ENCODE measurements at places on chromosomes 7 and 10.
A peak's percentile ranks its signal among the peaks of the same experiment; 100 is the strongest.

DNA sequence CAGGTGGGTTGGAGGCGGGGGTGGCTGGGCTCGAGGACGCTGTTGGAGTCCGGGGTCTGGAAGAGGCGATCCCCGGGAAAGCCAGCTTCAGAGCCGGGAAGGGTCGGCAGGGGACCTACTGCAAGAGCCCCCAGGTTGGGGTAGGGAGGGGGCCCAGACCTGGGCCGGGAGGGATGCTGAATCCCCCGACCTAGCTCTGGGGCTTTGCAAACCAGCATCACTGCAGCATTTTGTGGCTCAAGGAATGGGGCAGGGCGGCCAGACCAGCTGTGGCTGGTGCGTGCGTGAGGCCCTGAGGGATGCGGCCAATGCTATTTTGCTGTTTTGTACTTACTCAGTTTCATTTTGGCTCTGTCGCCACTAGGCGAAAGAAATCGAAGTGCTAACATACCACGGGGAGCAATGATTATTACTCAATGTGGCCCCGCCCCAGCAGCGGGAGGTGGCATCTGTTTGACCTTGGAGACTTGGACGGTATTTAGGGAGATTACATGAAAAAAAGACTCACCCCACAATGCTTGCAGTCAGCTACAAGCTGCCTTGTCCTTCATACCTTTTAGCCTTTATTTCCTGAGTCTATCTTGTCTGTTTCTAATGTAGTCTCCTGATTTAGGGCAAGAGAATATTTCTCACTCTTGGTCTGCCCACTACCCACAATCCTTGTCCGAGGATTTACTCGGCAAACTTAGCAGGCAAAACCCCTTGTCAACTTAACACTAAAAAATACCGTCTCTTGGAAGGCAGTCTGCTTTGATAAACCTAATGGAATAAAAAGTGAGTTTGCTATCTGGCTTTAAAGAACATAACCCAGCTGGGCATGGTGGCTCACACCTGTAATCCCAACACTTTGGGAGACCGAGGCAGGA lies 16.2 kb downstream of the HSPB1 start:
- DNase-seq = peak; percentile 66

DNA sequence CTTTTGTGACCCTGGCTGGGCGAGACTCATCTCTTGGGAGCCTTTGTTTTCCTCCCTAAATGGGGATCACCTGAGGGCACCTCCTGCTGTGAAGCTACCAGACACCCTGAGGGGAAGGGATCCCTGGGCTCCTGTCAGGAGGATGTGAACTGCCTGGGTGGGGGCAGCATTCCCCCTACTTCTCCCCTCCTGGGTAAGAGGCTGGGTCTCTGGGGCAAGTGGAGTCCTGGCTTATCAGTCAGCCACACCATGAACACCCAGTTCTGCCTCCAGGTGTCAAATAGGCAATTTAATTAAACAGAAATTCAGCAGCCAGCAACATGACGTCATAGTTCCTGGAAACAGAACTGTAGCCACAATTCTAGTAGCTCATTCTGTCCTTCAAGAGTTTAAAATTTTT lies 97.7 kb upstream of the RET start:
- no peak for DNase-seq

DNA sequence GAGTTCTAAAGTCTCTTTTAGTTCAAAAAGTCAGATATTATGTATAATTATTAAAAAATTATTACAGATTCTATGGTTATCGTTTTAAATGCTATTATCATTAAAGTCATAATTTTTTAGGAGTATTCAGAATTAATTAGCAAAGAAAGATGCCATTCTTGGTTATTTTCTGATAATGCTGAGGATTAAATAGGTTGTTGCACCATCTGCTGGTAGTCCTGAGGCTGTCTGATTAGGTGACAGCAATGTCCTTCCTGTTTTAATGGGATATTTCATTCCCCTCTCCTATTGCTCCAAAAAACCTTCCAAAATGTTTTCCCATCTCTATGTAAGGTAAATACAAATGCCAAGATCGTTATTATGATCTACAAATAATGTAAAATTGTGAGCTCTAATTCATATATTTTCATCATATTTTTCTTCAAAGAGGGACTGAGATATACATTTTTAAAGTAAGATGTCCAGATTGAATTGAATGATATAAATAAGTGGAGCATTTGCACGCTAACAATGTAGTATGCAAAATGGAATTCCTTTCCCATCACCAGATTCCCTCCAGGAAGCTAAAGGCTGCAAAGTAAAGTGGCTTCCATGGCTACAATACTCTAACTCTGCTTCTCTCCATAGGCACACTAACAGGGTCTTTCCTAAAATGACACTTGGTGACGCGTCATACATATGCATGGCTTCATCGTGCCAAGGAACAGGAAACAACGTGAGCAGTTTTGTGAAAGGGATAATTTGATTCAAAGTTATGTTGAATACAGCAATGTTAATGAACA lies 58.8 kb upstream of the AKR1E2 start:
- peak; percentile 45 for DNase-seq

- no peak for DNase-seq
Measured at GRCh38 chr10:94983555-94983954, 45.1 kb downstream of the CYP2C9 start.

GRCh38 chr7:106125417-106125816 lies 13.3 kb upstream of the SYPL1 start:
- DNase-seq = no peak

DNA sequence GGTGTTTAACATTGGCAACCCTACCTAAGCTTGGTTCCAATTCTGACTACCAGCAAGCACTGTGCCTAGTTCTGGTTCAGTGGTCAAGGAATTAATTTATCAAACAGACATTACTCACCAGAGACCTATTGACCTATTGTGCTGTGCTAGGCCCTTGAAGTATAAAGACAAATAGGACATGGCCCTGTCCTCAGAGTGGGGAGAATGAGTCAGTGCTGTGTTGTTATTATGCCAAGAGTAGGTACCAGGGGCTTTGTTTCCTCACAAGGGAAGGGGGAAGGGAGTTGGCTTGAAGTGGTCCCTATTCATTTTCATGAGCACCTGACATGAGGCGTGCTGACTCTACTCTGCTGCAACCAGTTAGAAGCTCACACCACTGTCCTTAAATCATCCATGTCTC lies 62.6 kb upstream of the PLPP4 start:
- no peak for DNase-seq

- peak; percentile 98 for DNase-seq
Measured at GRCh38 chr7:129665013-129665401, 53.5 kb downstream of the NRF1 start.

DNA sequence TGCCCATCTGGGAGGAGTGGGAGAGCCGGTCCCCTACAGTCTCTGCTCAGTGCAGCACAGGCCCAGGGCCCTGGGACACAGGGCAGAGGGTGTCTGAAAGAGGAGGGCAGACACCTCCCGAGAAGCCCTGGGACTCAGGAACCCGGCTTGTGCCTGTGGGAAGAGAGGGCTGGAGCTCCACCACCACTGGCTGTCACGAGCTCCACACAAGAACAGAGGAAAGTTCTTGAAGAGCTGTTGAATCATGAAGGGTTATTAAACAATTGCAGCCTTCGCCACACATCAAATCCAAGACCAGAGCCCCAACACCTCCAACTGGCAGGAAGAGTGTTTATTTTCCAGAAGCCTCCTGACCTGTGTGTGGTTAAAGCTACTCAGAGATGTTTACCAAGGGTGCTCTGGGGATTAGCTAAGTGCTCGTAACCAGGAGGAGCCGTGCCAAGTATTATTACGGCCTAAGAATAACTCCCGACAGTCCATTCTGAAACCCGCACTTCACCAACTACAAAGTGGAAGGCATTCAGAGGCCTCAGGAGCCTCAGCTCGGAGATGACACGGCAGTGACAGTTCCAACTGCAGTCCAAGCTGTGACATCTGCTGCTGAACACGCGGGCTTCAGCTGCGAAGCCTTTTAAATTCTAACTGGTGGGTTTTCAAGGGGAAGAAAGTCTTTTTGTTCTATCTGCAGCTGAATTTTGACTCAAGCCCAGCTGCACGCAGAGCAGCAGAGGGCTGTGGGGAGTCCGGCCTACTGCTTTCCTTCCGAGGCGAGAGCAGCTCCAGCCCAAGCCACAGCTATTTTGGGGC lies 75.1 kb downstream of the MAD1L1 start:
- peak; percentile 84 for DNase-seq

- no peak for DNase-seq
Measured at GRCh38 chr7:15279640-15280039, 282.2 kb downstream of the AGMO start.

DNA sequence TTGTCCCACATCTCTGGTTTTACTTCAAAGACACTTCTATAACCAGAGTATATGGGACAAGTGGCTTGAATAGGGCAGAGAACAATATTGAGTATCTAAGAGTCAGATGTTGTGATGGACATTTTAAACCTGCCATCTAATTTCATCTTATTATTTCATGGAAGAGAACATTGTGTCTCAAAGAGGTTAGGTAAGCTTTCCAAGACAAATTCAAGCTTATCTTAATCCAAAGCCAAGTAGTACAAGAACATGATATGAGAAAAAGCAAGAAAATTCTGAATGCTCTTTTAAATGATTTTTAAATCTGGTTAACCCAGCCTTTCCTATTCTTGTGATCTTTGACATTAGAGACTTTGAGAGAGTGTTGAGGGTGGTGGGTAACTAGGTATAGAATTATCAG lies 65.3 kb upstream of the ZNF804B start:
- DNase-seq = no peak

DNA sequence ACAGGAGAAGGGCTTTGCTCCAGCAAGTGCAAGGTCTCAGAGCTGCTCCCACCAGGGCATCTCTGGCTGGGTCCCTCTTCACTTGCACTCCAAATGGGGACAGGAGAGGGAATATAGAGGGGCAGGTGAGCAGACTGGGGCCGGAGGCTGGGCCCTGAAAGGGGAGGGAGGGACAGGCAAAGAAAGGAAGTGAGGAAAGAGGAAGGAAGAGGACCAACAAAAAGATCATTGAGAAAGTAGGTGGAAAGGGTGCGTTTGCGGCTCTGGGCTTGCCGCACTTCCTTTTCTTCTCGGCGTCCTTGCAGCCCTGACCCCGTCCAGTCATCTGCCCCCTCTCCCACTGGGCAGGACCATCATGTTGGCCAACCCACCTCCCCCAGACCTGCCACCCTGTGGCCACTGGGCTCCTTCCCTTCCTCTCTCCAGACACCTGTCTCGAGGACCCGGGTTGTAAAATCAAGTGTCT lies 14.0 kb downstream of the ITPRIP start:
- no peak for DNase-seq

- peak; percentile 24 for DNase-seq
Measured at GRCh38 chr10:120336911-120337540, 120.0 kb upstream of the PLPP4 start.

DNA sequence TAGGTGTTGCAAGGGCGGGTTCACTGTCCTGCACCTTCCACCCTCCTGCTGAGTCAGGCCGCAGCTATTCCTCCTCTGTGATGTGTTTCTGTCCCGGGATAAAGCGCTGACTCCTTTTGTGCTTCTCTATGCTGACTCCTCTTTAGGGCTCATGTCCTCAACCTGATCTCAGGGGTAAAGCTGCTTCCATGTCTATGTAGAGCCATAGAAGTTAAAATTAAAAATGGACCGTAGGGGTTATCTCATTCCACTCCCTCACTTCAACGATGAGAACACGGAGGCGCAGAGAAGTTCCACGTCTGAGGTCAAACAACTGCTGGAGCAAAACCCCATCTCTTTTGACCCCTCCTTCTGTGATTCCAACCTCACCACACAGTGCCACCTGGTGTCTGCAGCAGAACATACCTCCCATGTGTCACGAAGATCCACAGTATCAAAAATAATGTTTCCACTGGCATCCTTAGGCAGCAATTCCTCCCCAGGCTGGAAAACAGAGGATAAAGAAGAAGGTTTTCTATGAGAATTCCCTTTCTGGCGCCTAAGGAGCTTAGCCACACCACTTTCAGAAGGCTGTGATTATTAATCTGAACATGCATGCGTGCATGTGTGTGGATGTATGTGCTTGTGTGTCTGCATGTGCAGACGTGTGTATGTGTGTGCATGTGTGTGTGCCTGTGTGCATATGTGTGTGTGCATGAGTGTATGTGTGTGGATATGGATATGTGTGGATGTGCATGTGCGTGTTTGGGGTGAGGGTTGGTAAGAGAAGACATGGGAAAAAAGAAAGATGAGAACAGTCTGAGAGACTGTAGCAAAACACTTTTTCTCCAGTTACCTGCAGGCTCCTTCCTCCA lies 81.2 kb upstream of the UCN3 start:
- DNase-seq = peak; percentile 43

GRCh38 chr10:122159141-122159970 lies 111.7 kb upstream of the BTBD16 start:
- DNase-seq = no peak

- DNase-seq = no peak
Measured at GRCh38 chr7:7434329-7434728, 101.3 kb downstream of the COL28A1 start.

DNA sequence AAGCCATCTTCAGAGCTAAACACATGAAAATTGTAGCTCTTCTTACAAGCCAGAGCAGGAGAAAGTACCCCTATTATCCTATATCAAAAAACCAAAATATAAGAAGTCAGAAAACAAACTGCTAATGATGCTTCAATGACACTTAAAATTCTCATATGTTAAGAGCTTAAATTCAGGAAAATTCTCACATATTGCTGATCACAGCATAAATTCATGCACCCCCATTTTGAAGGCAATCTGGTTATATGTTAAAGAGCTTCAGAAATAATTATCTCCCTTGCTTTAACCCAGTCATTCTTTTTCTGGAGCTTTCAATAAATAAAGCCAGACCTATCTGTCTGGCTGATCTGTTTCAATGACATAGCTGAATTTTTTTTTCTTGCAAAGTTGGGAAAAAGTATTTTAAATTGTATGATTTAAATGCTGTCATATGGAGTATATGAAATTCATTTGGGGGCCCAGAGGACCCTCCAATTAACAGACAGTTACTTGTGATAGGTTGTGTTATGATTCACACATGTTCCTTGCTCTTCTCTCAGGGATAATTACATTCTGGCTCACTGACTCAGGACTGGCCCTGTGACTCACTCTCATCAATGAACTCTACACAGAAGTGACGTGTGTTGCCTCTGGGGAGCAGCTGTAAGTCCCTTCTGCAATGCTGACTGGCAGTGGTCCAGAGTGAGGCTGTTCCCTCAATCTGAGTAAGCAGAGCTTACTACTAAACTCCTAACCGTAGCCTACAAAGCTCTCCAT lies 85.2 kb downstream of the HGF start:
- peak; percentile 98 for DNase-seq

- DNase-seq = no peak
Measured at GRCh38 chr10:79255007-79255507, 92.2 kb upstream of the PPIF start.

DNA sequence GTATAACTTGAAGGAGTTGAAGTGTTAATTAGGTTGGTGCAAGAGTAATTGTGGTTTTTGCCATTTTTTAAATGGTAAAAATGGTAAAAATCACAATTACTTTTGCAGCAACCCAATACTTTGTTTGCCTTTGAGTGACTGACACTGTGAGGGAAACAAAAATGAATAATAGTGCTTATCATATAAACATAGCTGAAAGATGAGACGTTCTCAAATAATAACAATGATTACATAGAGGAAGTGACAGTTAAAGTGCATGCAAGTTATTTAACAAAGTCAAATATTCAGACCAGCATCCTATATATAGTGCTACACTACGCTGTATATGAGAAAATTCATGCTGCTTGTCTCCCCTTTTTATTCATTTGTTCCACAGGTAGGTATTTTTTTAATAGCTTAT lies 4.7 kb upstream of the HBP1 start:
- DNase-seq = no peak

All from SJSA1 (cell line).